ENCODE measurements at places on chromosomes 12 and 14.

- DNase-seq: no peak
Measured at GRCh38 chr12:42187799-42188198, 43.1 kb upstream of the GXYLT1 start.

DNA sequence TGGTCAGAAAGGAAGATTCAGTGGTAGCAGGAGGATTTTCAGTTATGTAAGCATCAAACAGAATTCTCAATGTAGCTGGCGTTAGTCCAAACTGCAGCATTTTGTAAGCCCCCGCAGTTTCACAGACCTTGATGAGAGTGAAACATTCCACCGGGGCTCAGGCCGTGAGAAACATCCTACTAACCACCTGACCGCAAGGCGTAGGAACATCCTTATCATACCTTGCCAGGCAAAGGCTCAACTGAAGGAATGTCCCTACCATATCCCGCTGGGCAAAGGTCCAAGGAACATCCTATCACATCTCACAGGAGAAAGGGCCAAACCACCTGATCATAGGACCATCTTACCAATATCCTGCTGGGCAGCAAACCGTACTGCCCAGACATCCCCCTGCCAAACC is 624.8 kb upstream of the TMEM132C start:
- DNase-seq: no peak

DNA sequence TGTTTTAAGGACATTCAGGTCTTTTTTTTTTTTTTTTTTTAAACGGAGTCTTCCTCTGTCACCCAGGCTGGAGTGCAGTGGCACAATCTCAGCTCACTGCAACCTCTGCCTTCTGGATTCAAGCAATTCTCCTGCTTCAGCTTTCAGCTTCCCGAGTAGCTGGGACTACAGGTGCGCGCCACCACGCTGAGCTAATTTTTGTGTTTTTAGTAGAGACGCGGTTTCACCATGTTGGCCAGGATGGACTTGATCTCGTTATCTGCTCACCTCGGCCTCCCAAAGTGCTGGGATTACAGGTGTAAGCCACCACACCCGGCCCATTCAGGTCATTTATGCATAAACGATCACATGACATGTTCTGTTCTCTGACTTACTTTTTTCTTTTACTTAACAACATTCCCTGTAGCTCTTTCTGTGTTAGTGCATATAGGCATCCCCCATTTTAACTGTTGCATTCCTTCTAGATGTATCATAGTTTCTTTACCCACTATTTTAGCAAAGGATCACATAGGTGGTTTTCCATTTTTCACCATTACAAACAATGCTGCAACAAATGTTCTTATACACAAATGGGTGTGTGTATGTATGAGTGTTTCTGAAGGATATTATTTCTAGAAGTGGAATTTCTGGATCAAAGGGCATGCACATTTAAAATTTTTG is 74.2 kb downstream of the ARF6 start:
- no peak for DNase-seq

DNA sequence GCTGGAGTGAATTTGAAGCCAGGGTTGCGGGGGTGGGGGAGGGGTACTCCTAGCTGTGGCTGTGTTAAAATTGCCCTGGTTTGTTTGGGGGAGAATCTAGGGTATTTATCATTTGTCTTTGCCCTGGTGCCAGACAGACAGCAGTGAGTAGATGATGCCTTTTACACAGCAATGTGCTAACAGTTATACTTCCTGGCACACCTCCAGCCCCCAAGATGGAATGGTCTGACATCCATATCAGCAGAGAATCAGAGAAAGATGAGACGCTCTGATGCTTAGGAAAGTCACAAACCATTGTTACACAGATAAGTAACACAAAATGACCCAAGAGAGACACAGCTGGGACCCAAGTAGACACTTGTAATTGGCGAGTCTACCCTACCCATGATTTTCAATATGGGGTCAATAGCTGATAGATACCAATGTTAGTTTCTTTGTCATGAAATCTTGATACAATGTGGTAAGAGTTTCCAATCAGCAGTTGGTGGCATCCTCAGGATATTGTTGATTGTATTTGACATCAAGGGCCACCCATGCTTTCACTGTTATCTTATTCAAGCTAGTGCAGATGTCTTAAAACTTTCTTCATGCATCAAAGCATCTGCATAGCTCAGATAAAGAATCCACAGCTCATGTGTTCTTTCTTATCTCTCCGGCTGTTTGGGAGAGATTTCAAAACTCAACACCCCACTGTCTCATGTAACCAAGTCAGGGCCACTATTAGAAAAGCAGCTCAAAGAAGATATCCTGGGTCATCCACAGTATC is 2.6 kb upstream of the PRKAB1 start:
- no peak for DNase-seq

- no peak for DNase-seq
Measured at GRCh38 chr14:95006051-95006450, 151.3 kb downstream of the DICER1 start.

DNA sequence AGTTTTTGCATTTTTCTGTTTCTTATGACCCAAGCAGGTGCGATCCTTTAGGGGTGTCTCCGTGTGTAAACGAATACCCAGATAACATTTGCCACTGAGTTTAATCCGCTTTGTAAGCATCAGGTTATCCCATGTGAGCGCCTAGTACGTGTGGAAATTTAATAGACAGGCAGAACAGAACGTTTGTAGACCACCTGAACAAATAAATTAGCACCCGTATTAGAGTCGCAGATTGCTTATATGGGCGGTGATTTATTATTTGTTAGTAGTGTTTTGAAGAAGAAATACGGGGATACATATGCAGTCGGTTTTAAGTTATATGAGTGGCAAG is 325 bp downstream of the C12orf60 start:
- no peak for DNase-seq

GRCh38 chr12:75738486-75738885 is 227.1 kb upstream of the KRR1 start:
- no peak for DNase-seq

GRCh38 chr12:117063162-117063911 is 35.9 kb downstream of the TESC start:
- no peak for DNase-seq

DNA sequence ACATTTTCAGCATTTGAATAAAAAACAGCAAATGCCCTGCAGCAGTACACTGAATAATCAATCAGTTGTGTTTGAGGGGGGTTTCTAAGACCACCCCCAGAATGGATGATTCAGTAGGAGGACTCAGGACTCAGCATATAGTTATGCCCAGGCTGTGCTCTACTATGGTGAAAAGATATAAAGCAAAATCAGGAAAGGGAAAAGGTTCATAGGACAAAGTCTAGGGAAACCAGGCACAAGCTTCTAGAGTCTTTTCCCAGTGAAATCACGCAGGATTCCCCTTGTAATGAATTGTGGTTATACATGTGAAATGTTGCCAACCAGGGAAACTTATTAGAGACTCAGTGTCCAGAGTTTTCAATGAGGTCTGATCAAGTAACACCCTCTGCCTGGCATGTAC is 25.0 kb upstream of the SLC17A8 start:
- DNase-seq: no peak

DNA sequence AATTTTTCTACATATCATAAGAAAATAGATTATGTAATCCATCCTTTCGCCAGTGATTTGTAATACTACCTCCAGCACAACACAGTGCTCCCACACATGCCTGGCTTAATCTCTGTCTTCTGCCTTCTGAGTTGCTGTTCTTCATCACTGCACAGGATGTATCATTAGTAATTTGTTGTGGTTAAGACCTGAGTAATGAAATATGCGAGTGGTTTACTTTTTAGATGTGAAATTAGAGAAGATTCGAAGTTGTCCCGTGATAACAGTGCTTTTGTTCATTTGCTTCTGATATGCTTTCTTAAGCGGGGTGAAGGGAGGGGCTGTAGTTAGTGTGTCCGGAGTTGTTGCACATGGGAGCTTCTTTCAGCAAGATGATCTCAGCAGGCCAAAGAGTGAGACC is 18.1 kb downstream of the KRT85 start:
- DNase-seq: no peak

DNA sequence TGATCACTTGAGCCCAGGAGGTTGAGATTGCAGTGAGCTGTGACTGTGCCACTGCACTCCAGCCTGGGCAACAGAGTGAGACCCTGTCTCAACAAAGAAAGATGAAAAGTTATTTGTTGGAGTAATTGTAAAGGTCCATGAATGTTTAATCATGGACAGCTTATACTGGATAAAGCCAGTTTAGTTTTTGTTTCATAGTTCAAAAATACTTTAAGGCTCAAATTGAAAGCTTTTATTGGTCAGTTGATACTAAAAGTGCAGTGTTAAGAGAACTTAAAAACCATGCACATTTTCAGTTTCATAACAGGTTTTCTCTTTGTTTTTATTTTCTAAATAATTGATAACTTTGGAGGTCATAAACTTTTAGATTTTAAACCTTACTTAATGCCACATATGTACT is 108.4 kb downstream of the MON2 start:
- DNase-seq: no peak

- DNase-seq: no peak
Measured at GRCh38 chr14:90693413-90693812, 122.8 kb downstream of the TTC7B start.

DNA sequence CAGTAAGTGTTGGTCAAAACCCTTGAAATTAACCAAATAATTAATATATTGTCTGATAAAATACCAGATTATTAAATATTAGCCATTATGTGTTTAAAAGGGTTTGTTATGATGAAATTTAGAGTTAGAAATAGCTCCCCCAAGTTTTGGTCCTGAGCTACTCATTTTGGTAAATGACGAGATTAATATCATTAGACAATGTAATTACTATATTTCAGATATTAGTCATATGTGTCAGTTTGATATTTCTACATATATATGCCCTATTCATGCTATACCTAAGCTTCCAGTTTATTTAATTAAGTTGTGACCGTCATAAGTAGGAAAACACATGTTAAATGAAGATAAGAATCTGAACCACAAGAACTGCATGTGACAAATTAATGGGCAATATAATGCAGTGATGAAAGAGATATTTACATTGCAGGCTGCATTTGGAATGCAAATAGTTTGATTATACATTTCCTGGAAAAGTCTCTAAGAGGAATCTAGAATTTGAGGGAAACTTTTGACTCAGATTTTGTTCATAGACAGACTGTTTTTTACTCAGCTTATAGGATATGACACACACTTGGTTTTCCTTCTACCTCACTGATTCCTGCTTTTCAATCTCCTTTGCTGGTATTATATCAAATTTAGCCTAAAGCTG is 70.5 kb downstream of the TBC1D30 start:
- DNase-seq: no peak

- DNase-seq: no peak
Measured at GRCh38 chr12:121284551-121285390, 11.7 kb downstream of the CAMKK2 start.

DNA sequence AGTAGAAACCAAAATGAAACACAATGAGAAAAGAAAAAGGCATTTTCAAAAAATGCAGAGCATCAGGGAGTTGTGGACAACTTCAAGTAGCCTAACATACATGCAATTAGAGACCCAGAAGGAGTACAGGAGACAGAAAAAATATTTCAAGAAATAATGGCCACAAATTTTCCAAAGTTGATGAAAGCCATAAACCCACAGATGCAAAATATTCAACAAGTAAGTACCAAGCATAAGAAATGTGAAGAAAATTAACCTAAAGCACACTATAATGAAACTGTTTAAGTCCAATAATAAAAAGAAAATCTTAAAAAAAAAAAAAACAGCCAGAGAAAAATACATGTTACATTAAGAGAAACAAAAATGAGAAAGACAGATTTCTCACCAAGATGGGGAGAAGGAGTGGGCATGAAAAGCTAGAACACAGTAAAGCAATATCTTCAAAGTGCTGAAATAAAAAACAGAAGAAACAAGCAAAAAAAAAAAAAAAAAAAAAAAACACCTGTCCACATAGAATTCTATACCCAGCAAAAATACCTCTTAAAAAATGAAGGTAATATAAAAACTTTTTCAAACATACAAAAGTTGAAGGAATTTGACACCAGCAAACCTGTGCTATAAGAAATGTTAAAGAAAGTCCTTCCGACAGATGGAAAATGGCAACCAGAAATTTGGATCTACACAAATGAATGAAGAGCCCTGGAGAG is 77.1 kb downstream of the PRKAB1 start:
- no peak for DNase-seq

DNA sequence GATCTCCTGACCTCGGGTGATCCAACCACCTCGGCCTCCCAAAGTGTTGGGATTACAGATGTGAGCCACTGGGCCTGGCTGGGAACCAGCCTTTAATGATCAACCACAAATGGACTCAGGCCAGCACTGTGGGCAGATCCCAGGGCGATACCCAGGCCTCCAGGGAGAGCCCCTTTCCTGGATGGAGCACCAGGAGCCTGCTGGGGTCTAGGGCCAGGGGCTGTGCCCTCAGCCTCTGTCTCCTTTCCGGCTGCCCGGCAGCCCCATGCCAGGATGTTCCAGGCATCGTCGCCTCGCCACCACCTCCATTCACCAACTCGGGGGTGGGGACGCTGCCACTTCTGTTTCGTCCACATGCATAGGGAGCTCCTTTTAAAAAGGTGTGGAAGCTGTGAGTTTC is 2.3 kb downstream of the ADGRD1 start:
- no peak for DNase-seq

GRCh38 chr14:90797451-90797850 is 18.8 kb downstream of the TTC7B start:
- DNase-seq: no peak

- no peak for DNase-seq
Measured at GRCh38 chr12:47811072-47811396, 8.7 kb downstream of the HDAC7 start.

DNA sequence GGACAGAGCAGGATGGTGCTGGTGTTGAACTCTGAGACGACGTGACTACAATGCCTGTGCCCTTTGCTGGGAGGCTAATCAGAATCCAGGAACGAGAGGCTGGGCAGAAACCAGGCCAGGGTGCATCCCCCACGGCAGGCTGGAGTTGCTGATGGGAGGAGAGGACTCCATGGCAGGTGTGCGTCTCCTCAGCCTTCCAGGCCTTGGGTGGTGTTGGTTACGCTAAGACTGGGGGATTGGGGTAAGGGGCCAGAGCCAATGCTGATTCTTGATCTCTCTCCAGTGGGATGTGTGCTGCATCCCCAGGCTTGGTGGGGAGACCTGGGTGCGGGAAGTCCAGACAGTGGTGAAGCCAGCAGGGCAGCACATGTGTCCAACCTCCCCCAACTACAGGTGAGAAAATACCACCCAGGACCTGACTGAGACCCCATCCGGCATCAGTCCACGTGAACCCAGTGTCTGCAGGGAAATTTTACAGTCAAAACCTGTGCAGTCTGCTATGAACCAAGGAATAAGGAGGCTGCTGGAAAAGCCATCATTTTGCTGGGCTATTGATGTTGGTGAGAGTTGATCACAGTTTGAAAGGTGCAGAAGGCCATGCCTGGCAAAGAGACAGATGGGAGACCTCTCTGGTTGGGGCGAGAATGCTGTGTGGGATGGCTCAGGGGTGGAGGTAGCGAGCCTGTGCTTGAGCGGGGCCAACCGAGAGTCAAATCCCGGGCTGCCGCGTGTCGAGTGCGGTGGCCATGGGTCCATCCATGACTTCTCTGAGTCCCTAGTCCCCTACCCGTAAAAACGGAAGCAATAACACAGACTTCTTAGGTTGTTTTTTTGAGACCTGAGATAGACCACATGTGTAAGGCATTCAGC is 89.8 kb downstream of the NTF3 start:
- no peak for DNase-seq

All from T1000 (cell line).